Fibroblast of the conjunctiva (primary cell): ENCODE measurements at places on chromosomes 4 and X.

DNA sequence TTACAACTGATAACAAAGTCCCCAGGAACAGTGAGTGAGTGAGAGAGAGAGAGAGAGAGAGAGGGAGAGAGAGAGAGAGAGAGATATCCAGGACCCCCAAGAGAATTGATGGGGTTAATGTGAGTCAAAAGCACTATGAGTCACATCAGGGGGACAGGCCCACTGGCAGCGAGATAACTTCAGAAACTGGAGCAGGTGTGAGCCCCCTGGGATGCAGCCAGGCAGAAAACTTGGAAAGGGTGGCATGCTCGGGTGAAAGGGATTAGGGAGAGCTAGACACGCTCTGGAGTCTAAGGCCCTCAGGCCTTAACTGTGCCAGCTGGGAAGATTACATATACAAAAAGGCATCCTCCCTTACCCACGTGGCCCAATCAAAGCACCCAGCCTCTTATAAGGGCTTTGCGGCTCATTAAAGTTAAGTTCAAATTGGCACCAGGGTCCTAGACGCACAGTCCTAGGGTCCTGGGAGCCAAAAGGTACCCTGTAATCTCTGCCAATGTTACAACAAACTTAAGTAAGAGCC, 841 bp downstream of the ACOT9 start:
- DNase-seq: peak; percentile 64

DNA sequence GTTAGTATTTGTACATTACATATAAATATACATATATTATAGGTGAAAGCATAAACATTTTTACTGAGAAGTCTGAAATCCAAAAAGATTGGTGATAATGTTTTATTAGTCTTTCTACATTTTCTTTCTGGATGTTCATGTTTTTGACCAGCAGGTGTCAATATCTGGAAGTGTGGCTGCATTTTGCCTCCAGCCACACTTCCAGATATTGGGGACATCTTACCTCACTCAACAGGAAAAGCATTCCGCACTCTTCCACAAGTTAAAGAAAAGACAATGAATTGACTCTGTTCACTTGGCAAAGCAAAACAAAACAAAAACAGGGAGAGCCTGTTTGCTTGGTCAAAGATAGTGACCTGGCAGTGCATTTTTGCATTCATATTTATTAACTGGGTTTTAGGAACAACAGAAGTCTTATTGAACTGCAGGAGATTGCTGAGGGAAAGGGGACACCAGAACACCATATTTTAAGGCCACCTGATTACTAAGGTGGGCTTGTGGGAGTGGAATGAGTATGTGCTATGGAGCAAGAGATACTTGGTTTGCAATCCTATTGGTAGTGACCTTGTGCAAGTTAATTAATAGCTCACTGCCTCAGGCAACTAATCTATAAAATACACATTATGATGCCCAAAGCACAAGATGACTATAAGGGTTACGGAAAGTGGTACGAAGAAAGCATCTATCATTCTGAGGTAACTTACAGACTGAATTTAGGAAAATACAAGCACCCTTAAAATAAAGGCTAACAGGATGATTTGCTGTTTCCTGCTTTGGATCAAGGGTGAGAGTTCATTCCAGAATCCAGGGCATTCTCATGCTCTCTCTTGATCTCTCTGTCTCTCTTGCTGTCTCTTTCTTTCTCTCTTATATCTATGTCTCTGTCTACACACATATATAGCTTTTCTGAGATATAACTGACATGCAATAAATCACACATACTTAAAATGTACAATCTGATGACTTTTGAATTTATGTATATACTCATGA, 389.9 kb upstream of the EMCN start:
- DNase-seq: no peak

DNA sequence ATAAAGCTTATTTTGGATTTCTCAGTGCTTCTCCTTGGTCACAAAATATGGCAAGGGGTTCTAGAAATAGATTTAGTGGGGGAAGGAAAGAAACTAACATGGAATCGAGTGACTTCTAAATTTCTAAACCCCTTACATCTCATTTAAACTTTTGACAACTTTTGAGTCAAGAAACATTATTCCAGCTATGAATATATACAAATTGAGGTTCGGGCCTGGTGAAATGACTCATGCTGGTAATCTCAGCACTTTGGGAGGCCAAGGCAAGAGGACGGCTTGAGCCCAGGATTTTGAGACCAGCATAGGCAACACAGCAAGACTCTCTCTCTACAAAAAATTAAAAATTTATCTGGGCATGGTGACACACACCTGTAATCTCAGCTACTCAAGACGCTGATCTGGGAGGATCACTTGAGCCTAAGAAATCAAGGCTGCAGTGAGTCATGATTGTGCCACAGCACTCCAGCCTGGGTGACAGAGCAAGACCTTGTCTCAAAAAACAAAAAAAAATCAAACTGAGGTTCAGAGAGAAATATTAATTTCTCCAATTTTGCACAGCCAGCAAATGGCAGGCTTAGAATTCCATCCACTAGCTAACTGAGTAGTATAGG, 99.8 kb downstream of the ANXA3 start:
- no peak for DNase-seq

- no peak for DNase-seq
Observed at GRCh38 chr4:8364141-8364540, 76.4 kb downstream of the ACOX3 start.

DNA sequence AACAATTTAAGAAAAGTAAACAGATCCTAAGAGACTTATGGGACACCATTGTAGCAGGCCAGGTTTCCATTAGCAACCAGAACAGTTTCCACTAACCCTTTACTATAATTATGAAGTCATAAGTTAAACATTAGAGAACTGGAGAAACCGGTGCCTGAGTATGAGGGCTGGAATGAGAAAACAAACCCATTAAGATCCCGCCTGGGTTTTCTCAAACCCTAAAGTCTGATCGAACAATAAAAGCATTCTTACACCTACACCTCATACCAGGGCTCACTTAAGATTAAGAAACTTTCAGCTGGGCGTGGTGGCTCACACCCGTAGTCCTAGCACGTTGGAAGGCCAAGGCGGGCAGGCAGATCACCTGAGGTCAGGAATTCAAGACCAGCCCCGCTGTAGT, 13.7 kb upstream of the DHX15 start:
- DNase-seq: no peak

GRCh38 chr4:151922306-151922705, 161.5 kb upstream of the GATB start:
- DNase-seq: no peak

DNA sequence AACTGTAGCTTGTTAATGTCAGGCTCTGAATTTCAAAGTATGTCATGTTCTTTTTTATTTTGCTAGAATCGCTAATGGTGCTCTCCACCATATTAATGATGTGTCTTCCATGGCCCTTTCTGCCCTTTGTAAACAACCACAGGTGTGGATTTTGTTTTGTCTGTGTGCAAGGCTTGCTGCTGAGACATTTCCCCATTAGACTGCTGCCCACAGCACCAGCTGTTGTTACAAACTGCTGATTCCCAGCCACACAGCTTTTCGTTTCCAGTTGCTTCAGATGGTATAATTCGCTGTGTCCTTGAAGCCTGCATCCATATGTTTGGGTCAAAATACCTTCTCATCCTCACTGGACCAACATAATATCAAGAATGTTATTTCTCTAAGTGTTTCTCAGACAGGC, 32.8 kb downstream of the KCNIP4 start:
- no peak for DNase-seq

DNA sequence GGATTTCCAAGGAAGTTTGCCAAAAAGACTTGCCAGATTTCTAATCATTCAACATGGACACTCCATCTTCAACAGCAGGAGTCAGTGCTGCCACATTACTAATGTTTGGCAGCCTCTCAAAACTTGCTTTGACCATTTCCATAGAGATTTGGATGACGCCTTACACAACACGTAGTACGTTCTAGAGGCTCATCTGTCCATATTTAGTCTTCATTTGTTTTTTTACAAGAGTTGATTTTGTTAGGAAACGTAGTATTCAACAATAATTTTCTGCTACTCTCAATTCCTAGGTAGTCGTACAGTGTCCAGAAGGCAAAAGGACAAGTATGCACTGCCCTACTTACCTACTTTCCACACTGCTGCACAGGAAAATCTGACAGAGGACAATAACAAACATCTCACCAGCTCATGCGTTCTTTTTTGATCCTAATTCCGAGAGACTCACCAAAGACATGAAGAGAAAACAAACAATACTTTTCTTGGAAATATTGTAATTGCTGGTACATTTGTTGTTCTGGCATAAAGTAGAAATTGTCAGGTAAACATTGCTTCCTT, 117.3 kb downstream of the SNCA start:
- no peak for DNase-seq

DNA sequence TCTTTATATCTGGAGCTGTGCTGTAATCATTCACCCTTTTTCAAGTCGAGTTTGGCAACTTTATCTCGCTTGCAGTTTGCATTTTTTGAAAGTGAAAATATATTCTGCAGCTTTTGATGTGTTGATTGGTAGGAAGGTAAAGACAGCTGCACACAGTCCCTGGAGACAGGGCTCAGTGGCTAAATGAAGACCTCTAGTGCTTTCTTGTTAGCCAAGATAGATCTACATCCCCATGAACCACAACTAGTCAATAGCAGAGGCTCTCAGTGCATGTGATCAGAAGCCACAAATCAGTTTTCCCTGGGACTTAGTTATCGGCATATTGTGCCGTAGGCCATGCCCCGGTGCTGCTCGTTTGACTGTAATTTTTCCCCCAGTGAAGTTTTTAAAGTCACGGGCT, 587.7 kb upstream of the PITX2 start:
- no peak for DNase-seq

GRCh38 chr4:37243051-37243450, 1.5 kb upstream of the NWD2 start:
- no peak for DNase-seq
